ENCODE measurements at places on chromosomes 3 and 15.
A peak's percentile ranks its signal among the peaks of the same experiment; 100 is the strongest.

DNA sequence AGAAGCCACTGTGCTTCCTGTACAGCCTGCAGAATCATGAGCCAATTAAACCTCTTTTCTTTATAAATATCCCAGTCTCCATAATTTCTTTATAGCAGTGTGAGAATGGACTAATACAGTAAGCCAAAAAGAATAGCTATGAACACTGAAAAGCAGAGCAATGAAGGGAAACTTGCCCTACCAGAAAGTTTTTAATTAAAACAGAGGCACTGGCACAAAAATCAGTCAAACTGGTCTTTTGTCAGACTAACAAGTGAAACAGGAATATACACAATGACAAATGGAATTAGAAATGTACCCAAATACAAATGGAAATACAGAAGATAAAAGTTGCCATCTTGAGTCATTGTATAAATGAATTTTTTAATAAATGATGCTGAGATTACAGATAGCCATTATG lies 40.5 kb downstream of the POLQ start:
- no peak for DNase-seq

GRCh38 chr3:143001034-143001368 lies 369 bp upstream of the U2SURP start:
- no peak for DNase-seq

- peak; percentile 13 for DNase-seq
Observed at GRCh38 chr15:98782801-98783200, 134.5 kb downstream of the IGF1R start.

GRCh38 chr3:25782938-25783660 lies at the start of gene NGLY1:
NGLY1 (minus strand) TSS chr3:25783443; CDS start chr3:25783390, 53 bp downstream.
- DNase-seq: peak; percentile 88

- DNase-seq: no peak
Observed at GRCh38 chr3:194972641-194973040, 287.0 kb downstream of the FAM43A start.

GRCh38 chr15:41561104-41561776 lies 2.2 kb downstream of the TYRO3 start:
- no peak for DNase-seq

GRCh38 chr3:88248658-88249057 lies 98.9 kb downstream of the C3orf38 start:
- DNase-seq: no peak

DNA sequence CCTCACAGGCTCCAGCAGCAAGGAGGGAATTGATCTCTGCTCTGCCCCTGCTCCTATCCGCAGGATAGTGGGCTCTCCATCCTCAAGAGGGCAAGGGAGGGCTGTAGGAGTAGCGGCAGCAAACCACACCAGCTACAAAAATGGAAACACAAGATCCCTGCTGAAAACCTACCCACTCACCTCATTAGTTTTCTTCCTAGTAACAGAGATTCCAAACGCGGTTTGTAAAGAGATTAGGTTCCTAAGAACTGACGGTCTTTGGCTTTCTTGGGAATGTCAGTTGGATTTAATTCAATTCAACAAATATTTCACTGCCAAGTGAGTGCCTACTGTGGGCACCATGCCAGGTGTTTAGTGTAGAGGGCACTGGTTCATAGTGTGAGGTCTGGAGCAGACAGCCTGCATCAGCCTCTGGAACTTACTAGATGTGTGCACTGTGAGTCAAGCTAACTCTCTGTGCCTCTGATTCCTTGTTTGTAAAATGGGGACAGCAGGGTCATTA lies 84.7 kb downstream of the MRPL46 start:
- DNase-seq: no peak

GRCh38 chr3:64042952-64043351 lies 19.7 kb upstream of the PSMD6 start:
- DNase-seq: no peak

DNA sequence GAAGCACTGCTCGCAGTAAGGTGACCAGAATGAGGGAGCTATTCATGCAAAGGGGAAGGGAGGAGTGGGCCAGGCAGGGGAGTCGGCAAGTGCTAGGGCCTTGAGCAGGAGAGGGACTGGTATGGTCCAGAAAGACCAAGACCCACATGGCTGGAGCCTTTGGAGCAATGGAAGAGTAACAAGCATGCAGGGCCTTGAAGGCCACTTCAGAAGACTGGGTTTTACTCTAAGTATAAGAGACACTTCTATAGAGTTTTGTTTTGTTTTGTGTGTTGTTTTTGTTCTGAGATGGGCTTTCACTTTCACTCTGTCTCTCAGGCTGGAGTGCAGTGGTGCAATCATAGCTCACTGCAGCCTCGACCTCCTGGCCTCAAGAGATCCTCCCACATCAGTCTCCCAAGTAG lies 42.0 kb downstream of the BFSP2 start:
- DNase-seq: no peak

GRCh38 chr3:194132465-194133286 lies 3.3 kb upstream of the HES1 start:
- DNase-seq: no peak

DNA sequence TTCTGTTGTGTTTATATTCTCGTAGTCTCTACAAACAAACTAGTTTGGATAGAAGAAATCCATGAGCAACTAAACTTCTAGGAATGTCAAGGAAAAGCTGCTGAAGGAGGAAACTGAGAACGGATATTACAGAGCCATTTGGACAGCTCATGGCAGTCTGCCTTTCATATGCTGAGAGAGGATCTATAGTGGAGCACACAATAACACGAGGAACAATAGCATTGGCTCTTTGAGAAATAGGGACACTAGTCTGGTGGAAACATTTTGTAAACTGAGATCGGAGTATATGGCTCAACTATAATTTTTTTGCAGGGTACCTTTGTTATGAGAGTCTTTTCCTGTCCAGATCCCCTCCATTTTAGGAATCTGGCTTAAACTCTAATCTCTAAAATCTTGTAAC lies 200.5 kb downstream of the CLSTN2 start:
- DNase-seq: no peak

GRCh38 chr15:50315814-50316630 lies 39.0 kb downstream of the GABPB1 start:
- DNase-seq: no peak

GRCh38 chr3:53045518-53046170 lies at the start of gene SFMBT1:
SFMBT1 (minus strand) TSS chr3:53046073; CDS start chr3:52969128, 76,945 bp downstream.
- peak; percentile 69 for DNase-seq

- DNase-seq: no peak
Observed at GRCh38 chr3:149765762-149766334, 13.6 kb upstream of the COMMD2 start.

DNA sequence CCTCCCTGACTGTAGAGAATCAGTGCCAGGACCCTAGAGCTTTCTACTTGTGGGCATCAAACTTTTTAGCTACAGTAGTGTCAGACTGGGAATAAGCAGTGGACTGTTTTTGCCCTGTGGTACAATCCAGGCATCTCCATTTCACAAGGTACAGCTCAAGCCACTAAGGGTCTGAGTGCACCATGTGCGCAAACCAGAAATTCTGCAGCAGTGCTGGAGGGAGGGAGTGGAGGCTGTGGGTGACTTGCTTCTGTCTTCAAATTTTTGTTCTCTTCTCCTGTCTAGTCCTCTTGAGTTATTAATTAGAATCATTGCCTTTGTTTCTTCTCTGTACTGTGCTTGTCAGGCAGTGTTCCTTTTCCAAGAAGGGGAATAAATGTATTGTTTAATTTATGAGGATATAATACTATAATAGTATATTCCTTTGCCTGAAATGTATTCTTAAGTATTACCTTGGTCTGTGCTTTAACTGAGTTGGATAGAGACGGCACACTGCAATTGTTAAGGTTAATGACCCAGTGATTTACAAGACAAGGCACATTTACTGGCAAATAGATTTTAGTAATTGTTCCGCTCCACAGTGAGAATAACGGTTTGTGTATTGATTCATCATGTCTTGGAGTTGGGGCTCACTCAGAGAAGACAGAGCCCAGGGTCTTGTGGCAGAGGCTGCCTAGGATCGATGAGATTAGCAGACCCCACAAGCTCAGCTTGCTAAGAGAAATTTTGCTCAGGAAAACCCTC lies 390.6 kb upstream of the CFAP20DC start:
- no peak for DNase-seq

- DNase-seq: no peak
Observed at GRCh38 chr3:56884387-56884786, 82.6 kb upstream of the ARHGEF3 start.

DNA sequence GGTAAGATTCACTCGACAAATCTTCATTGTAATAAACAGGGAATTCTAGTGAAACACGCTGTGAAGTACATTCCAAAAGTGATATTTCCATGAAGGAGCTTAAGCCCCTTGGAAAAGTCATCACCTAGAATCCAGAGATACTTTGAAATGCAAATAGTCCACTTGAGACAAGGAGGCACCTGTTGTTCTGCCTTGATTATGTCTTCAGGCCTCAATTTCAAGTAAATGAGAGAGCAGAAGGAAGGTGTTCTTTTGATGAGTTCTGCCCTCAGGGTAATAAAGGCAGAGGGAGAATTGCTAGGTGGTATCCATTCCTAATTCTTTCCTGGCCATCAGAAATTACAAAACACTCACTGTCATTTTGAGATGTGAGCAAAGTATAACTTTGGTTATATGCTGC lies 162.1 kb downstream of the CADM2 start:
- DNase-seq: no peak

- DNase-seq: peak; percentile 54
Observed at GRCh38 chr3:100992231-100993012, 799 bp downstream of the ABI3BP start.

DNA sequence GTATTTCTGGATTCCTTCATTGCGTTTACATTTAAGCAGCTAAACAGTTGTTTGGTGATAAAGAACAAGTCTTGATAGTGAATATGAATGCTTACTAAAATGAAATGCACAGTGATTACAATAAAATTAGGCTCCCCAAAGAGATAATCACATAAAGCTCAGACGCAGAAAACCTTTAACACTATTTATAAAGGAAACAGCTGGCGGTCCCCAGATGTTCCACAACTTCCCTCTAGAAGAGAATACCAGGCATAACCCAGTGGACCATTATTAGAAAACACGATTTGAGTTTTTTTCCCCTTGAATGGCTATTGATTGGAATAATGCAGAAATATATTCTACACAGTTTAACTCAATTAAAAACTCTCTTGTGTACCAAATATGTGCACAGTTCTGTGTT lies 573.2 kb downstream of the DIPK2A start:
- no peak for DNase-seq

GRCh38 chr15:66661432-66662096 lies 40.5 kb upstream of the SMAD6 start:
- no peak for DNase-seq

DNA sequence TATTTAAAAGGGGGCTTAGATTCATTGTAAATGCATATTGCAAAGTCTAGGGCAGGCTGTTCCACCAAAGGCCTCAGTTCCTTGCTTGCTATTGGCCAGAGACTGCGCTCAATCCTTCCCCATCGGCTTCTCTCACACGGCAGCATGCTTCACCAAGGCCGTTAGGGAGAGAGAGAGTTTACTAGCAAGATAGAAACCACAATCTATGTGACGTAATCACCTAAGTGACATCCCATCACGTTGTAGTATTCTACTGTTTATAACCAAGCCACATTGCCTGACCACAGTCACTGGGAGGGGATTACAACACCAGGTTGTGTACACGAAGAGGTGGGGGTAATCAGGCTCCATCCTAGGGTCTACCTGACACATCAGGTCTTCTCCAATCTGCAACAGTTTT lies 16.0 kb upstream of the NPAP1 start:
- no peak for DNase-seq

GRCh38 chr3:53287131-53287629 lies 31.4 kb upstream of the TKT start:
- no peak for DNase-seq

DNA sequence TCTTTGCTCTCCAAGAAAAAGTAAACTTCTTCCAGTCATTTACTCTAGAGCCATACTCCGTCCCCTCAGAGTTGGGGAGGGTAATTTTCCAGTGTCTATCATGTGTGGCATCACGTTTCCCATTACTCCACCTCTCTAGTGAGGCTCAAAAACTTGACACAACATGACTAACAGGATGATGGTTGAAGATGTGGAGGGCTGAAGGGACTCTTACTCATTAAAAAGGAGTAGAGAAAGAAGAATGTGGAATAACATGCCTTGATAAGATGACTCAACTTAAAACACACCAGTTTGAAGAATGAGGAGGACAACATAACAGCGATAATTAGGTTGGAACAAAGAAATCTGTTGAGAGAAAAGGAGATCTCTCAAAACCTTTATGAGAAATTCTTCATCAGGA lies 894.3 kb downstream of the OTOL1 start:
- no peak for DNase-seq

DNA sequence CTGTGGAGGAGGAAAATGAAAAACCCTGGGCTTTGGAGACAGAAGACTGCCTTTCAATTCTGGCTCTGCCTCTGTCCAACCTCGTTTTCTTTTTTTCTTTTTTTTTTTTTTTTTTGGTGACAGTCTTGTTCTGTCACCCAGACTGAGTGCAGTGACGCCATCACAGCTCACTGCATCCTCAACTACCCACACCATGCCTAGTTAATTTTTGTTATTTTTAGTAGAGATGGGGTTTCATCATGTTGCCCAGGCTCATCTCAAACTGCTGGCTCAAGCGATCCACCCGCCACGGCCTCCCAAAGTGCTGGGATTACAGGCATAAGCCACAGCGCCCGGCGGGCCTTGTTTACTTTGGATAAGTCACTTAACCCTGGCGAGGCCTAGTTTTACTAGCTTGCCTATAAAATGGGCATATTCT lies 66.3 kb upstream of the SLC25A26 start:
- no peak for DNase-seq
